ENCODE measurements at places on chromosomes 2 and 18.

DNA sequence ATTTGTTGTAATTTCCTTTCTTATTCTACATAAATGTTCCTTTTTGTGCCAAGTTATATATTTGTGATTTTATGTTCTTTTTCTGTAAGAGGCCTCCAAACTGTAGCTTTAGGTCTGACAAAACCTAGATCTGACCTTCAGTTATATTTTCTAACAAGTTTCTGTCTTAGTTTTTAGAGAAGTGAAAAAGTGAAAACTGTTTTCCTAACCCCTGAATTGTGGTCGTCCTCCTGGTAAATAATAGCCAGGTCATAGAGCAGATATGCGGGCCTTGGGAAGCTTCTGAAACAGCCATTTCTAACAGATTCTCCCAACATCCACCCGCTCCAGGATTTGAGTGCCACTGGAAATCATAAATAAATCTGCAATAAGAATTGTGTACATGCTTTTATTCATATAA, 398.4 kb upstream of the CWC22 start:
- no peak for DNase-seq

GRCh38 chr2:31075941-31076590, 62.2 kb downstream of the GALNT14 start:
- DNase-seq = no peak

DNA sequence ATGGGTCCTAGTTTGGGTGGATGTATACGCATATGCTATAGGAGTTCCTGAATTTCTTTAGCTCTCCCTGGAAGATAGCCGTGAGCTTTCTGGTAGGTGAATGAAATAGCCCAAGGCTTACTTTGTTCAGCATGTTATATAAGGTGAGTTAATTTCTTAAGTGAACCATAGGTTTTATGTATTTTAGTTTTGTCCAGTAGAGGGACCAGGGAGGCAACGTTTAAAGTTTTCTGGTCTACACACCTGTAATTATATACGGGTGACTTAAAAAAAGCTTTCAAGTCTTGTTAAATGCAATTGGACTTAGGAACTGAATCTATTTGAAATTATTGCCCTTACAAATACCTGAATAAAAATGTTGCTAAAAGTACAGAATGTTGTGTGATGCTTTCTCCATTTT, 402.5 kb upstream of the DDX18 start:
- no peak for DNase-seq

- no peak for DNase-seq
Measured at GRCh38 chr18:56722518-56722917, 71.4 kb downstream of the WDR7 start.

GRCh38 chr2:155519529-155520130, 812.9 kb downstream of the NR4A2 start:
- no peak for DNase-seq

DNA sequence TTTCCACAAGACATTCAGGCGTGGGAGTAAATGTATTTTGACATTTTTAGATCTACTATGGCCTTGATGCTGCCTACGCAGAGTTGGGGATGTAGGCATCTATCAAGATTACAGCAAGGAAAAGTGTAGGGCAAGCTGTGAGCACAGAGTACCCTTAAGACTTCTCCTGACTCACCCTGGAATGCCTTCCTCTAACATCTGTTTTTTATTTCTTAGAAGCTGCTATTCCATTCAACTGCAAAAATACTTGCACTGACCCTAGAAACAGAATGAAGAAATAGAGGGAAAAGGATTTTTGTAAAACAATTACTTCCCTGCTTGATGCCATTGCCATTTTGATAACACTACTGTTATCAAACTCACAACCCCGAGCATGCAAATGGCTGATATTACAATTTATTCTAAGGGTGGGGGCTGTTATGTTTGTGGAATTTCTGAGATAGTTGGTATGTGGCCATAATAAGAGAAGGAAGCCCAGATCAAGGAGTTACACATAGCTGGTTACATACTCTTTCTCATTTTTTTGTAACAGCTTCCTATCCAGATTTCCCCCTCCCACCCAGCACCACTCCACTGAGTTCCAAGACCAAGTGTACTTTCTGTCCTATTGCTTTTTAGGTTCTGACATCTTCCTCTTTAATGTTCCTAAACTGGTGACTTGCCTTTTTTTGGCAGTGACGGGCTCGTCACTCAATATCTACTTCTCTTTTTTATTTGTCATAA, 6.0 kb upstream of the ROCK1 start:
- DNase-seq = no peak

- no peak for DNase-seq
Measured at GRCh38 chr2:37843556-37843955, 81.5 kb upstream of the RMDN2 start.

DNA sequence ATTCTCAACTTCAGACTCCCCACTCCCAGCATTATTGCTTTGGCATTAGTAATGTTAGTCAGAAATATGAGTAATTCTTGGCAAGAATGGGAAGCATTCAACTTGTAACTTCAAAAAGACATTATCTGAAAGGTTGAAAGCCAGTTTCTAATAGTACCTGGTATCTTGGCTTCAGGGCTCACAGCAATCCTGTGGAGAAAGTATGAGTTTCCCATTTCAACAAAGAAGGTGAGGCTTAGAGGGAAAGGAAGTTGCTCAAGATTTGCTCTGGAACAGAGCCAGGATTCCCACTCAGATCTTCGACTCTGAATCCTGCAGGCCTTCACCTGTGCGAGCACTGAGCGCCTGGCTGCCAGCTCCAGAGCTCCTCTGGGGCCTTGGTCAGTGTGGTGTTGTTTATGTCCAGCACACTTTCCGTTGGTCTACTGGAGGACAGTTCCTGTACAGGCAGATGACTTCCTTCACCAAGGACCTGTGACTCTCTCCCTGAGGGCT, 136.1 kb downstream of the MCFD2 start:
- DNase-seq = no peak

DNA sequence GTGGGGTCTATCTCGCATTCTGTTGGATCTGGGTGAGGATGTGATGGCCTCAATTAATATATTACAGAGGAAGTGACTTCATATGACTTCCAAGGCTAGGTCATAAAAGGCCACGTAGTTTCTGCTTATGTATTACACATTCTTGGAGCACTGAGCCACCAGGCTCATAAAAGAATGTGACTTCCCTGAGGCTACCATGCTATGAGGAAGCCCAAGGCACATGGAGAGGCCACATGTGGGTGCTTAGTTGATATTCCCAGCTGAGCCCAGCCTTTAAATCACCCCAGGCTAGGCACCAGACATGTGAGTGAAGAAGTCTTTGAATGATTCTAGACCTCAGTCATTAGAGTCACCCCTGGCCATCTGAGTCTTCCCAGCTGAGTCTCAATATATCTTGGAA, 13.3 kb upstream of the REEP1 start:
- DNase-seq = no peak

DNA sequence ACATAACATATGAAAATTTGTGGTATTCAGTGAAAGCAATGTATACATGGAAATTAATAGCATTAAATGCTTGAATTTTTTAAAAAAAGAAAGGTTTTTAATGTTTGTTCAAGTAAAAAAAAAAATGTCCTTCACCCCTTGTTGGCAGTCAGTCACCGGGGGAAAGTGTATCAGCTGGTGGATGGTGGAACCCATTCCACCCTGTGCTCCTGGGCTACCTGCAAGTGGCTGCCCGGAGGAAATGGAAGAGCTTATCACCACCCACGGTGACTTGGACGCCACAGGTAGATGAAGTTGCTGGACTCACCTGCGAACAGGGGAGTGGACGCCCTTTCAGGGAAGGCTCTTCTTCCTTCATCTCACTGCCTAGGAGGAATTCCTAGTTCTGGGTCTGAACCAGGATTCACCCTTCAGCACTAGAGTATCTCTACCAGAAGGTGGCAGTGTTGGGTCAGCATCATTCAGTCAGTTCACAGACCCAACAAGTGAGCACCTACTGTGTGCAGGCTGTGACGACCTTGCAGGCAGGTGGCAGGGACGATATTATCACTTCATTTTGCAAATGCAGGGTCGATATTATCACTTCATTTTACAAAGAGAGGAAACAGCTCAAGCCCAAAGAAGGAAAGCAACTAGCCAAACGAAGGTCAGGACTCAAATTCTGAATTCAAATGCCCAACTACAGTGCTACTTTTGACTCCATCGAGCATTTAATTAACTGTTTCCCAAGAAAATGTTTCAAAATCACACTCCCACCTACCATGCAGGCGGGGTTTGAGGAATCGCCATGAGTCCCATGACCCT, 35.8 kb downstream of the CIB4 start:
- DNase-seq = peak; percentile 7

GRCh38 chr2:26330604-26331003, 15.3 kb upstream of the SELENOI start:
- no peak for DNase-seq

GRCh38 chr18:28108814-28109213, 68.1 kb downstream of the CDH2 start:
- DNase-seq = no peak

DNA sequence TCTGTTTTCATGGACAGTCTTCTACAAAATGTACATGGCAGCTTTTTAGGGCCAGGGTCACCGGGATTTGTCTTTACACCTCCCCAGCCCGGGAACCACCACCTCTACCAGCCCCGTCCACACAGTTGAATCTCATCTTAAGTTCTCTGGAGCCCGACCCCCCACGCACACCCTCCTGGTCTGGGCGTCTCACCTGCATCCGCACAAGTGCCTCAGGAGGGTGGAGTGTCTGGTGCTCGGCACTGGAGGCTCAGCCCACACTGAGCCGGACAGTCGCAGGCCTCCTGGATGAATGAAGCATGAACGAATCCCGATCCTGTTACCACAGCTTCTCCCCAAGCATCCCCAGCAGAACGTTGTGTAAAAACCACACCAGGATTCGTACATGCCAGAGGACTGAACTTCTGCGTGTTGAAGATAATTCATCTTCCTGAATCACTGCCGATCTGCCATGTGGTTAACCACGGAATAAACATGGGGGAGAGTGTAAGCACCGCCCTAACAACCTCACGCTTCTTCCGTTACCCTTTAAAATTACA, 162.0 kb downstream of the RTP5 start:
- DNase-seq = no peak

DNA sequence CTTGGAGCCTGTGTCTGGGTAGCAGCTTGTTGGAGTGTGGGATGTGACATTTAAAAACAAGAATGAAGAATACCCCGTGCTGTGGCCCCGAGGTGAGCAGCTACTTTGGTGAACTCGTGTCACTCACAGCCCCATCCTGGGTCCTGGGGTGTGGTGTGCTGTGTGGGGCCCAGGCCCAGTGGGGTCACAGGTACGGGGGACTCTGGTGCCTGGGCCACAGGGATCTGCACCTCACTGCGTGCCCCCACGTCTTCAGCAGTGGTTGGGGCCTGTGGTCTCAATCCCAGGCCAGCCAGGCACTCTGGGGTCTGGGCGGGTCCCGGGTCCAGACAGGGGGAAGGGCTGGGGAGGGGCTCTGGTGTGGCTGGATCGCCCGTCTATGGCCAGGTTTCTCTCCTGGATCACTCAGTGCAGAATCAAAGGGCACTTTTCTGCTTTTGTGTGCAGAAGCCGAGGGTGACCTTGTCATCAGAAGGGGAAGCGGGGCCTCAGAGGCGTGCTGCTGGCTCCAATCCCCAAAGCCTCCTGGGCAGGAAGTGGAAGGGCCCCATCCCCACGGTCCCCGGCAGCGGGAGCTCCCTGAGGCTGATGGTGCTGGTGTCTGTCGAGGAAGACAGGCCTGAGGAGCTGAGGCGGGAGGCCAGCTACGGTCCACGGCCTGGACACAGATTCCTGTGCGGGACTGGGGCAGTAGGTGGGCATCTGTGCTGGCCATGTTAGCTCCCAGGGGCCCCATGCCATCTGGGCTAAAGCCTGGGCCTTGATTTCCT, 1.4 kb downstream of the GPR35 start:
- no peak for DNase-seq

GRCh38 chr2:187422282-187422681, 25.8 kb downstream of the CALCRL start:
- DNase-seq = no peak

- DNase-seq = no peak
Measured at GRCh38 chr2:46686811-46687210, 207.4 kb downstream of the TMEM247 start.

- no peak for DNase-seq
Measured at GRCh38 chr2:165877565-165878550, 75.7 kb downstream of the TTC21B start.

DNA sequence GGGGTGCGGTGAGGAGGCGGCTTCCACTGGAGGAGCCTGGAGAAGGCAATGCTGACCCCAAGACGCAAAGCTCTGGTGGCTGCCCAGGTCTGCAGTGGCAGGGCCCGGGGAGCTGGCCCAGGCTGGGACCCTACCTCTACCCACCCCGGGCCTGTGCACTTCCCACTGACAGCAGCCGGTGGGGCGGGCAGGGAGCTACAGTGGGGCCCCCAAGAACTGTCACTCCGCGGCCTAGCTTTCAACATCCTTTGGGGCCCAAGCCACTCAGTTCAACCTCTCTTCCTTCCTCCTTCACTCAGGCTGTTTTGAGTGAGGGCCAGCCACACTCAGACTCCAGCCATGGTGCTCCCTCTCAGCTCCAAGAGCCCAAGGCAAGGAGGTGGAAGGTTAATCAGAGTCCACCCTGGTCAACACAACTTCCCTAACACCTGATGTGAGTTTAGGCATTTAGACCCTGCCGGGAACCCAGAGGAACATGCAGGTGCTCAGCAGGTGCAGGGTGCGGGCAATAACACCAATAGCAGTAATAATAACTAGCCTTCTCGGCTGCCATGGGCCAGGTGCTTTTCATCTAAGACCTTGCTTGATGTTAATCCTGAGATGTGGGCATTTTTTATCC, 93.6 kb downstream of the ZFP36L2 start:
- DNase-seq = peak; percentile 21

GRCh38 chr18:3452750-3453539, 3.0 kb downstream of the TGIF1 start:
- no peak for DNase-seq

- DNase-seq = no peak
Measured at GRCh38 chr2:117714745-117715417, 99.6 kb upstream of the DDX18 start.

- no peak for DNase-seq
Measured at GRCh38 chr18:2964361-2965010, 48.5 kb downstream of the LPIN2 start.

- no peak for DNase-seq
Measured at GRCh38 chr2:84459944-84460429, 907 bp upstream of the SUCLG1 start.

- DNase-seq = no peak
Measured at GRCh38 chr2:230893338-230893737, 28.6 kb downstream of the ITM2C start.

GRCh38 chr18:39596891-39597290, 2031.3 kb upstream of the CELF4 start:
- DNase-seq = no peak

- DNase-seq = no peak
Measured at GRCh38 chr2:217555081-217555876, 447.5 kb downstream of the TNS1 start.

GRCh38 chr2:12435430-12436222, 281.1 kb upstream of the TRIB2 start:
- no peak for DNase-seq

DNA sequence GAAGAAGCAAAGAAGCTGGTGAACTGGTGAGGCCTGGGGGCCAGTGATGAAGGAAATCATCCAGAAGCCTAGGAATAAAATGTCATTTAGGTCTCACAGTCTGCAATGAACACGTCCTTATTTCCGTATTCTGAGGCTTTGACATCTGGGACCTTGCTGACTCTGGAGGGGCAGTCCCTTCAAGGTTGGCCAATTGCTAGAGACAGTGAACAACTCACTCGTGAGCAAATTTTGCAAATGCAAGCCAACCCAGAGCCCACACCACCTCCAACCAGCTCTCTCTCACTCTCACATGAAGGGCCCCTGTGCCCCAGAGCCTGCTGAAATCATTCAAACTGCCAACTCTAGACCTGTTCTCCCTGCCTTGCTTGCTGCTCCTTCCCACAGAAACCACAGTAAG, 279.1 kb upstream of the LYPD1 start:
- no peak for DNase-seq

Data from hippocampal formation (tissue), 2 donors.